ENCODE measurements at places on chromosomes 6 and 20.

DNA sequence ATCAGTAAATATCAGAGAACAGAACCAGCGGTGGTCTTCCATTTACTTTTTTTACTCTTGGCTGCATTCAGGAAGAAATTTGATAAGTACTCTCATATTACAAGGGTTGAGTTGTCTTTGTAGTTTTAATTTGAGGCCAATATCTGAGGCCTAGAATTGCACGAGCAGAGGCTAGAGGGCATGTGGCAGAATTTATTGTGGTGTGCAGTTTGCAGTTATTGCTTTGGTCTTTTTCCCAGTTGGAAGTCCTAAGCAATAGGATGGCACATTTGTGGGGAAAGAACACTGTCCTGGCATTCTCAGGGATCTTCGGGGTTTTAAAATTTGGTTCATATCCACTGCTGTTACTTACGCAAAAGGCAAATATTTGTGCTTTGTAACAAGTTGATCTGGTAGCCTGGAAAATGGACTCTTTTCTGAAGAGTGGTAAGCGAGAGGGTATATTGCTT is 66.0 kb downstream of the CTNNBL1 start:
- no peak for DNase-seq

- DNase-seq, result no peak
Observed at GRCh38 chr6:162681447-162681846, 46.1 kb downstream of the PRKN start.

DNA sequence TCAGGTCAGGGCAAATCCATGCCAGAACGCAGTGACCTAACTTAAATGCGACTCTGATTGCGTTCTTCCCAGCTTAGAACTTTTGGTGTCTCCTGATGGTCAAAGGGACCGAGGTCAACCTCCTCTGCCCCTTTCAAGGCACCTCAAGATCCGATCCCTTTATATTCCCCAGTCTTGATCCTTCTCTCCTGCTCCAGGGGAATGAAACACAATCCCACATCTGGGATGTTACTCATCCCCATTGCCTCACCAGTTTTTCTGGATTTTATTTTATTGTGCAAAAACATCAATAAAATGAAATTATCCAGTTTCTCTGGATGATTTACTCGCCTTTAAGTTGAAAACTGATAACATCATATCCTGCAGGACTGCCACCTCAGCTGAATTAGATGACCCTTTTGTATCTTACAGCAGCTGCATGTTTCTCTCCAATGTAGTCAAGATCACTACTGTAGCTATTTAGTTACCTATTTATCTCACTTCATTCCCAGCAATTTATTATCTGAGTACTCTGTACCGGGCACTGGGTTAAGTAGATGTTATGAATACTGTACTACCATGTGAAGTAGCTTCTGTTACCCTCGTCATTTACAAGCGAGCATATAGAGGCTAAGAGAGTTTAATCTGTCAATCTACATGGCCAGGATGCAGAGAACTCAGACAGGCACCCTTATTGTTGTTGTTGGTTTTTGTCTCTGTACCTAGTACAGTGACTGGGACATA is 44.0 kb downstream of the IRAK1BP1 start:
- DNase-seq, result no peak

DNA sequence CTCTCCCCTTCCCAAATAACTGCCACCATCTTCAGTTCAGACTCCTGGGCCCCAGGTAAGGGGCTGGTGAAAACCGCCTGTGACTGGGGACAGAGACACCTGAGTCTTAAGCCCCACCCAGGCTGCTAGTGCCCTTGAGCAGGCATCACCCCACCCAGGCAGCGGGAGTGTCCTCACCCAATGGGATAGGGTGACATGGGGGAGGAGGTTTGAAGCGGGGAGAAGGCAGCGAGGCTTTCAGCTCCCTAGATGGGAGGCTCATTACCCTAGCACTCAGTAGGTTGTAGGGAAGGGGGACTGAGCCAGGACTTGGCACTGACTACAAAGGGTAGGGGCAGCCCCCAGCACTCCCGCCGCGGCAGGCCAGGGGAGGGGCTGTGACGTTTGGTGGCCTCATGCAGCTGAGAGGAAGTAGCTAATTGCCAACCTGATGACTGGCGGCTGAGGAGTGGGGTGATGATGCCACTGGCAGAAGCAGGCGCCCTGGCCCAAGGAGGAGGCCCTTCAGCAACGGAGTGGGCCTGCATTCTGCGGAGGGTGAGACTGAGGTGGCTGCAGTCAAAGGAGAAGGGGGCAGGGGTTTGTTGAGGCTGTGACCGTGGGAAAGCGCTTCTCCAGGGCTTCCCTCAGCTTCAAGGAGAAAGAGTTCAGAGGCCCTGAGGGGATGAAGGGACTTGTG is 126.9 kb downstream of the MRPL14 start:
- no peak for DNase-seq

GRCh38 chr6:149094934-149095351 is 222.6 kb upstream of the TAB2 start:
- peak; percentile 37 for DNase-seq

DNA sequence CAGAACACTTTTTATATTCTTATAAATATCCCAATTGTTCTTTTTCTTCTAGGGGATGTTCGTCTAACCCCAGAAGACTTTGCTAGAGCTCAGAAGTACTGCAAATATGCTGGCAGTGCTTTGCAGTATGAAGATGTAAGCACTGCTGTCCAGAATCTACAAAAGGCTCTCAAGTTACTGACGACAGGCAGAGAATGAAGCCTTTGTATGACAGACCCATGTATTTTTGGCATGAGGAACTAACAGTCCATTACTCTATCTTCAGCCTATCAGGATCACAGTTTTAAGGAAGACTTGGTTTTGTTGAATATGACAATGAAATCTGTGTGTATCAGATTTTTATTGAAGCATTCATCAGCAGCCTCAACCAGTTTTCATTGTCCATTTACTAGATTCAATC is 71.4 kb downstream of the VTA1 start:
- DNase-seq, result no peak

- DNase-seq, result no peak
Observed at GRCh38 chr6:10951675-10952282, 64.9 kb downstream of the SYCP2L start.

DNA sequence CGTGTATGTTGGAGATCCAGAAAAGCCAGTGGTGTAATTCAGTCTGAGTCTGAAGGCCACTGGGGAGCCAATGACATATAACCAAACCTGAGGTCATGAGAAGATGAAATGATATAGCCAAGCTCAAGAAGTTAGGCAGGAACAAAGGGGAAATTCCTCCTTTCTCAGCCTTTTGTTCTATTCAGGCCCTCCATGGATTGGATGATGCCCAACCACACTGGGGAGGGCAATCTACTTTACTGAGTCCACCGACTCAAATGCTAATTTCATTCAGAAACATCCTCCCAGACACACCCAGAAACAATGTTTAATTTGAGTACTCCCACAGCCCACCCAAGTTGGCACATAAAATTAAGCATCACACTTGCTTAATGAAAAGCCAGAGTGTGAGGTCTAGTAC is 183.6 kb downstream of the GJA1 start:
- DNase-seq, result no peak

DNA sequence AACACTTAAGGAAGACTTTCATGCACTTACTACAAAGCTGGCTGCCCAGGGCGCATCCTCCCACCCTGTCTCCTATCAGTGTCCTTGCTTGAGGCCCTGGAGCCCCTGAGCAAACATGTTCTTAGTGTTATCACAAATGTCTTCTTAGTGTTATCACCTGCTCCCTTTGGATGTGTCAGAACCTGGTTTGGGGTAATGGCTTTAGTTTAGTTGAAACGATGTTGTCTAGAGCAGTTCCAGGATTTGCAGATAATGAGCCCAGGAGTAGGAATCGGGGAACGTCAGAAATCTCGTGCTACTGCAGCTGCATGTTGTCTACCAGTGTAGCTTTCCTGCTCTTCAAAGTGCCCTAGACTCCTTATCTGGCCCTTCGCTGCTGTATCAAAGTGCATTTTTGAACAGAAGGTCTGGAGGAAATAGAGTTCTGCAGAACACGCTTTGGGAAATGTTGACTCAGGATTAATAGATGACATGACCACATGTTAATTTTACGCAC is 69.6 kb downstream of the PHACTR2 start:
- no peak for DNase-seq

- DNase-seq, result no peak
Observed at GRCh38 chr6:13854716-13855250, 40.4 kb upstream of the MCUR1 start.

- DNase-seq, result no peak
Observed at GRCh38 chr6:68651011-68651985, 16.2 kb downstream of the ADGRB3 start.

DNA sequence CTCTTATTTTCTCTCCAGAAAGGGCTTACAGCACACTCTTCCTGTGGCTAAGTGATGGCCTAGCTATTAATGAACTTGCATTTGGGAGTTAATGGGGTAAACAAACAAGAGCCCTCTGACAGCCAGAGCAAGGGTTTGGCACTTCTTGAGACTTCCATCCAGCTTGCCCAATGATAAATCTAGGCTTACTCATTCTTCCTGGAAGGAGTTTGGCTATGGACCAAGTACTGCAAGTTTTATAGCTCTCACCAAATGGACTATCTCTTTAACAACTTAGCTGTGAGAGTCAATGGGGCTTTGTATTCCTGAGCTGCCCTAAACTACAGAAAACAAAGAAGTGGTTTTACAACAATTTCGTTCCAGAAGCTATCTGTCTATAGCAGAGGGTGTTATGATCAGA is 16.7 kb upstream of the PI3 start:
- DNase-seq, result no peak

DNA sequence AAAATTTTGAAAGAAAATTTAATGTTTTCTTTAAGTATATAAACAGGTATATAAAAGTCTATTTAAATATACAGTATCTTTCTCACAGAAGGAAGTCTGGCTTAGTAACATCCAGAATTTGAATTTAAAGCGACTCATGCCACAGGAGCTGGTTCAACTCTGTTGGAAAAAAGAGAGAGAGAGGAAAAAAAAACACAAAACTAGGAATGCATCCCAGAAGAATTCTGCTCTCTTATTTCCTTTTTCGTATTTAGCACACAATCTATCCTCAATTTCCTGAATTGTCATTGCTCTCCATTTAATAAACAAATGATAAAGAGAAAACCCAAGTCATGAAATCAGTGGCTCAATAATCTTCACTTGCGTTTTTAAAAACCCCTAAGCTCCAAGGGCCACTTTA is 107.5 kb upstream of the SCAF8 start:
- no peak for DNase-seq

DNA sequence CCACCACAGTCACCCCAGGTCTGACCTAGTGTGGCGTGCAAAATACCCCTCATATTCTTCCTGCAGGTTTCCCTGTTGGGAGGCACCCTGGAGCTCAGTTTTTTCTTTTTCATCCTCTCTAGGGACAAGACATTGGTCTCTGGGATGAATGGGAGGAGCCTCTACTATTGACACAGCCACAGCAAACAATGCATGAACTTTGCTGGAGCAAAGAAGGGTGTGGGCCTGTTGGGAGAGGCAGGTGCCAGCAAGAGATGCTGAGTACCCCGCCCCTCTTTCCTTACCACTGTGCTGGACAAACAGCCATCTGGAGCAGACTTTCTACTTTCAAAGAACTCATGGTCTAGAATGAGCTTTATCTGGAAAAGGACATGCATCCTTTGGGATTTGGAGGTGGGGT is 10.1 kb downstream of the TGM3 start:
- no peak for DNase-seq

DNA sequence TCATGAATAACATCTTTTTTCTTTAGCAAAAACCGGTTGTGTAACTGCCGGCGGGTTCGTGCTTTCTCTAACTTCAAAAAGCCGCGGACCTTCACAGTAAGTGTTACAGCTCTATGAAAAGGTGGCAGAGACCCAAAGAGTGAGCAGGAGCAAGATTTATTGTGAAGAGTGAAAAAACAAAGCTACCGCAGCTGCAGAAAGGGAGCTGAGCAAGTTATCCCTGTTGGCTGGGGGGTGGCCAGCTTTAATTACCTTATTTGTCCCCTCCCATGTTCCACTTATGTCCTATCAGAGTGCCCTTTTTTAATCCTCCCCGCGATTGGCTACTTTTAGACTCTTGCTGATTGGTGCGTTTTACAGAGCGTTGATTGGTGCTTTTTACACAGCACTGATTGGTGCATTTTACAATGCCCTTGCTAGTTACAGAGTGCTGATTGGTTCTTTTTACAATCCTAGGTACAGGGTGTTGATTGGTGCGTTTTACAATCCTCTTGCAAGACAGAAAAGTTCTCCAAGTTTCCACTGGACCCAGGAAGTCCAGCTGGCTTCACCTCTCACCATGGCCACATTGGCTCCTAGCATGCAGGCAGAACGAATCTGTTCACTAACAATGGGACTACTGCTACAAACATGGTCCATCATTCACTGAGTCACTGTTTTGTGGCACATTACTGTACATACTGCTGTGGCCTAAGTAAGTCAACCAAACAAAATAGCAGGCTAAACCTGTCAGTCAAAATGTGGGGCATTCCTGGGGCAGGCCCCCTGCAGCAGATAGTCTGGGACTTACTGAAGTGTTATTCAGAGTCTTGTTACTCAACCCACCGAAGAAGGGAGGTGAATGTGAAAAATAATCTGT is 52.8 kb downstream of the MYLIP start:
- no peak for DNase-seq

GRCh38 chr6:5208057-5208456 is 52.7 kb downstream of the LYRM4 start:
- no peak for DNase-seq

- DNase-seq, result no peak
Observed at GRCh38 chr6:111959766-111960165, 86.5 kb upstream of the FYN start.

GRCh38 chr6:137793805-137794515 is 73.1 kb upstream of the TNFAIP3 start:
- DNase-seq, result no peak

- DNase-seq, result no peak
Observed at GRCh38 chr6:79864421-79864820, 82.9 kb downstream of the ELOVL4 start.

DNA sequence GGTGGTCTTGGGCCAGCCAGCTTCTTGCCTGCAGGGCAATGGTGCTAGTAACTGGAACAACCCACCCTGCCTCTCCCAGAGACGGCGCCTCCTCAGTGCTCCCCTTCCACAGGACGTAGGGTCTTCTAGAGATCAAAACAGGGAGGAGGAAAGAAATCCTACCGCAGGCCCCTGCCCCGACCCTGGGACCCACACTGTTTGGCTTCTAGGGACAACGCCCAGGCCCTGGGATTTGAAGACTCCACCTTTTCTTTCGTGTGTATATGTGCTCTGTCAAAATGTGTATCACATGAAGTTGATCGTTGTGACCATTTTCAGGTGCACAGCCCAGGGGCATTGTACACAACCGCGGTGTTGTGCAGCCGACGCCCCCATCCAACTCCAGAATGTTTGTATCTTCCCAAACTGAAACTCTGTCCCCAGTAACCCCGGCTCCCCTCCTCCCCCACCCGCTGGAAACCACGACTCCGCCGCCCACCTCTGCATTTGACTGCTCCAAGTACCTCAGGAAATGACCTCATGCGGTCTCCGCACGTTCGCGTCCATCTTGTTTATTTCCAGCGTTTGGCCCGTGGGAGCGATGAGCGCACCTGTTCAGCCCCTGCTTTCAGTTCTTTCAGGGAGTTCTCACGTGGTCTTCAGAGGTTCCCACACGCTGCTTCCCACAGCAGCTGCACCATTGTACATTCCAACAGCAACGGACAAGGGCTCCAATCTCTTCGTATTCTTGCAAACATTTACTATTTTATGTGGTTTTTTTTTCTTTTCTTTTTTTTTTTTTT is 3.4 kb upstream of the BHLHE23 start:
- DNase-seq, result peak; percentile 82

Data from T-helper 2 cell (primary cell).